Gastroesophageal sphincter (tissue), 4 donors: ENCODE measurements at places on chromosomes 5 and 9. TPM values are rescaled to one million over a fixed set of nuclear protein-coding genes. Genes with fewer than 3 reads are reported as not detected.

The SLCO4C1 gene
- total RNA-seq = not detected

- no peaks in the 10 kb centered on the region for H3K4me1 ChIP-seq
- no peaks in the 10 kb centered on the region for H3K36me3 ChIP-seq
- H3K27ac ChIP-seq = no peak overlapping the region
- H3K4me3 ChIP-seq = no peak overlapping the region
Measured at GRCh38 chr5:81450940-81451339, 57.0 kb upstream of the ACOT12 start.

- no peak overlapping the region for H3K27ac ChIP-seq
- peaks cover 4% of the 10 kb centered on the region for H3K4me1 ChIP-seq
Measured at GRCh38 chr5:169538944-169539343, 44.6 kb upstream of the SPDL1 start.

- no peaks in the 10 kb centered on the region for H3K27me3 ChIP-seq
- no peak overlapping the region for H3K4me3 ChIP-seq
- no peak overlapping the region for H3K27ac ChIP-seq
- peaks cover 9% of the 10 kb centered on the region for H3K4me1 ChIP-seq
- no peak for ATAC-seq
Measured at GRCh38 chr9:94666364-94667099, 27.2 kb upstream of the FBP1 start.

DNA sequence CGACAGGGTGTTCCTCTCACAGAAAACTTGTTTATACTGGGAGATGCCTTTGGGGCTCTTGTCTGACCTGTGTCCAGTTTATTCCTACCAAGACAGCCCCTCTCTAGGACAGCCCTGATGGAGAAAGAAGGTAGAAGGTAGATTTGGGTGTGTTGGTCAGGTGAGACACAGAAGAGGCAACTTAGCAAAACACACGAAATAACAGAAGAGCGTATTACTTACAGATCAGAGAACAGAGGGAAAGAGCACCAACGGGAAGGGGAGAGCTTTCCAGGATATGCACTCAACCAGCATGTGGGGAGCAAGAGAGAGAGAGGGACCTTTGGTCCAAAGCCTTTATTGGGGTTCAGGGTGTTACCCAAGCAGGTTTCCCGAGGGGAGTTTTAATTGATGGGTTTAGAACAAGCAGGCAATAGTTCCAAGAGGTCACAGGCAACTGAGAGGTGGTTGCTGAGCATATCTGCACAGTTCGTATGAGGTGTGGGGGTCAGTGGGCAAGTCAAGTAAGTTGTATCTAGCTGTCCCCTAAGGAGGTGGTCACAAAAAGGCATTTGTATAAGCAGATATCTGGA is 31.8 kb downstream of the BAAT start:
- no peak for ATAC-seq
- no peaks in the 10 kb centered on the region for H3K27me3 ChIP-seq
- no peak overlapping the region for H3K27ac ChIP-seq
- no peaks in the 10 kb centered on the region for H3K36me3 ChIP-seq
- H3K4me3 ChIP-seq = no peak overlapping the region

The OR13J1 gene
- not detected for total RNA-seq

DNA sequence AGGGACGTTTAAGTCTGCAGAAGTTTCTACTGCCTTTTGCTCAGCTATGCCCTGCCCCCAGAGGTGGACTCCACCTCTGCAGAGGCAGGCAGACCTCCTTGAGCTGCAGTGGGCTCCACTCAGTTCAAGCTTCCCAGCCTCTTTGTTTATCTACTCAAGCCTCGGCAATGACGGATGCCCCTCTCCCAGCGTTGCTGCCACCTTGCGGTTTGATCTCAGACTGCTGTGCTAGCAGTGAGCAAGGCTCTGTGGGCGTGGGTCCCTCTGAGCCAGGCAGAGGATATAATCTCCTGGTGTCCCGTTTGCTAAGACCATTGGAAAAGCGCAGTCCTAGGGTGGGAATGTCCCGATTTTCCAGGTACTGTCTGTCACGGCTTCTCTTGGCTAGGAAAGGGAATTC is 2188.5 kb upstream of the WWC1 start:
- H3K4me1 ChIP-seq = no peaks in the 10 kb centered on the region
- no peak overlapping the region for H3K4me3 ChIP-seq
- H3K36me3 ChIP-seq = no peaks in the 10 kb centered on the region

The LCP2 gene
- 17.0 TPM for total RNA-seq

The TMC1 gene
- total RNA-seq = not detected

- H3K27me3 ChIP-seq = no peaks in the 10 kb centered on the region
- H3K27ac ChIP-seq = no peak overlapping the region
- no peak for ATAC-seq
- no peaks in the 10 kb centered on the region for H3K4me1 ChIP-seq
Measured at GRCh38 chr5:146828385-146828784, 50.2 kb downstream of the PPP2R2B start.

- no peaks in the 10 kb centered on the region for H3K27me3 ChIP-seq
- no peak overlapping the region for H3K4me3 ChIP-seq
- ATAC-seq = peak; percentile 15
- H3K27ac ChIP-seq = no peak overlapping the region
- no peaks in the 10 kb centered on the region for H3K4me1 ChIP-seq
Measured at GRCh38 chr9:70924380-70924779, 197.0 kb downstream of the TRPM3 start.

The TAF1L gene
- not detected for total RNA-seq

DNA sequence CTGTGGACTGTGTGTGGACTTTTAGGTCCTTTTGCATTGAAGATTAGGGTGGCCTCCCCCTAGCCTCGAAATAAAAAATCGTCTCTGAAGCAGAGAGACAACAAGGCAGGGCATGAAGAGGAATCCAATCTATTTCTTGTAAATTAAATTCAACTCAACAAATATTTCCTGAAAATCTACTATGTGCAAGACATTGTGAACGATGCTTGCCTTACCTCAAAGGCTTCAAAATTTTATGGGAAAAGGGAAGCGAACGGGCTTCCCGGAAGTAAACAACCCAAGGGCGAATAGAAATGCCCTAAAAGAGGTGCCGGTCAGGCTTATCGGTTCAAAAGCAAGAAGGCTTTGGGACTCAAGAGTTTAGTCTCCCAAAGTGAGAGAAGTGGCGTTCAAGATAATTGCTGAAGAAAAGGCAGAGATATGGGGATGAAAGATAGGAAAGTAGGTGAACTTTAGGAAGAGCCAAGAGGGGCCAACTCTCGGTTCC is 525 bp downstream of the KIF24 start:
- H3K4me1 ChIP-seq = peaks cover 40% of the 10 kb centered on the region
- peak overlapping the region; percentile 62 for H3K4me3 ChIP-seq
- no peaks in the 10 kb centered on the region for H3K36me3 ChIP-seq

- H3K4me3 ChIP-seq = no peak overlapping the region
- H3K4me1 ChIP-seq = no peaks in the 10 kb centered on the region
- H3K36me3 ChIP-seq = no peaks in the 10 kb centered on the region
- H3K27ac ChIP-seq = no peak overlapping the region
Measured at GRCh38 chr5:88190106-88190834, 78.4 kb downstream of the TMEM161B start.

- no peak overlapping the region for H3K27ac ChIP-seq
- ATAC-seq = no peak
- H3K36me3 ChIP-seq = no peaks in the 10 kb centered on the region
Measured at GRCh38 chr5:14016549-14016948, 72.1 kb upstream of the DNAH5 start.

DNA sequence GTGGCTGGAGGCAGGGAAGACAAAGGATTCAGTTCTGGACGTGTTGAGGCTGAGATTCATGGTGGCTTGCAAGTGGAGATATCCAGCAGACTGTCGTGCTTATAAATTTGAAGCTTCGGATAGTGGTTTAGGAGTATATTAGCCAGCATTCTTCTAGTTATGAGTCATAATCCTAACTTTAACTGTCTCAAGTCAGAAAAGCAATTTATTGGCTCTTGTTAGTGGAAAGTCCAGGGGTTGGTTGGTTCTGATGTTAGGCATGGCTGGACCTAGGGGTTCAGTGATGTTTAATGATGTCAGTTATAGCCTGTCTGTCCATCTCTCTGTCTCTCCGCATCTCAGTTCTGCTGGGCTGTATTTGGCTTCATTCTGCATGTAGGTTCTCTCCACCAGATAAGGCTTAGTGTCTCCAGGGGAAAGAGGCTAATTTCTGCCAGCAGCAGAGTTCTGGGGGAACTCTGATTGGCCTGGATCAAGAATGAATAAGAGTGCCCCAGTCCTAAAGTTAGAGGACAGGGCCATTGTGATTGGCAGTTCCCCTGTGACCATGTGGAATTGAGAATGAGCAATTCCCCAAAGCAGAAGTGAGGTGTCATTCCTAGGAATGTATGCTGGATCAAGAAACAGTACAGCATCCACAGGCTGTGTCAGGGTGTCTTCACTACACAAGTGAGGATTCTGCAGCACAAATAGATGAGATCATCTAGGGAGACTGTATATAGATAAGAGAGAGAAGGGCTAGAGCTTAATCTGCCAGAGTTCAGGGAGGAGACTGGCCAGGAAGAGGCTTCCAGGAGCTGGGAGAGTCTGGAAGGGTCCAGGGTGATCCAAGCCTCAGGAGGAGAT is 72.9 kb upstream of the SHB start:
- peaks cover 35% of the 10 kb centered on the region for H3K27me3 ChIP-seq
- no peaks in the 10 kb centered on the region for H3K4me1 ChIP-seq
- no peak for ATAC-seq
- H3K27ac ChIP-seq = no peak overlapping the region
- H3K4me3 ChIP-seq = no peak overlapping the region

The BARHL1 gene
- not detected for total RNA-seq

DNA sequence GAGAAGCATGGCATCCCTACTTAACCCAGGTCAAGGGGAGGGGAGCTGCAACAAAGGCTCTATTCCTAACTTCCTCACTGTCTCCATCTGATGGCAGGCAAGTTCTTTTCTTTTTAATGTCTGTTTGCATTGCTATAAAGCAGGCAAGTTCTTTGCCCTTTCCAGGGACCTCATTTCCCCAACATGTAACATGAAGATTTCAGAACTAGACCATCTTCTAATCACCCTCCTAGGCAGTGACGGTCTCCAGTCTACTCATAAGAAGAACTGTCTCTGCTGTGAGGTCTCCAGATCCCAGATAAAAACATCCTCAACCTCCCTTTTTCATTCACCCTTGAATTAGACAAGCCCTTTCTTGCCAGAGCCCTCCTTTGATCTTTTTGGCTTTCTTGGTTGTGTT is 42.1 kb downstream of the PPP1R2B start:
- no peaks in the 10 kb centered on the region for H3K36me3 ChIP-seq
- H3K27ac ChIP-seq = no peak overlapping the region
- no peaks in the 10 kb centered on the region for H3K27me3 ChIP-seq
- no peak overlapping the region for H3K4me3 ChIP-seq
- no peaks in the 10 kb centered on the region for H3K4me1 ChIP-seq

DNA sequence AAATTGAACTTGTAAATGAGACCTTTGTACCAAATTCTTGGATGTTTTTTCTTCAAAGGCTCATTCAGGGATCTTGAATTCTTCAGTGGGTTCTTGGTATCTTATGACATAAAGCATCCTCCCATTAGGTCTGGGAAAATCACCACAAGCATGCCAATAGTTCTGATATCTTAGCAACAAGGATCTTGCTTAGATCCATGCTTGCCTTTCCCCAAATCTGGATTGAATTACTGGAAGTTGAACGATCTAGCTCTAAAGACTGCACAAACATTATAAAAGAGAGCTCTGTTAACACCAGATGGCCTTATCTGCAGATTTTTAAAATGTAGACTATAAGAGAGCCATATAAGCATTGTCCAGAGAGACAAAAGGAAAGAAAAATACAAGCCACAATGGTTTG is 266.3 kb downstream of the RAB3C start:
- H3K36me3 ChIP-seq = no peaks in the 10 kb centered on the region
- no peaks in the 10 kb centered on the region for H3K27me3 ChIP-seq
- H3K4me1 ChIP-seq = no peaks in the 10 kb centered on the region

The LHX2 gene
- not detected for total RNA-seq

DNA sequence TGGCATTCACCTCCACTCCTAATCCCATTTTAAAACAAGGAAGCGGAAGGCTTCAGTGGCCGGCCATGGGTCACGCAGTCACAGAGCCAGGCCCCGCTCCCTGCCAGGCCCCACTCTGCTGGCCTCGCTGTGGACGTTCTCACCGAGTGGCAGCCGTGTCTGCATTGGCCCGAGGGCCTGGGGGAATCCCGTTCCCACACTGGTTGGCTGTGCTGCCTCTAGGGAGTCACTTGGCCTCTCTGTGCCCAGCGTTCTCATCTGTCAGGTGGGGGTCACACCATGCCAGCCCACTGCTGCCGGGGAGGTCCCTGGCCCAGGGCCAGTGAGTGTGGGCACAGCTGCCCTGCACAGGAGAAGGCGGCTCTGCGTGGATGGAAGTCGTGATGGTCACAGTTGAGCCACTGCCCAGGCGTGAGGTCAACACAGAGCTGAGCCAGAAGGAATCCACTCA is 13.4 kb upstream of the SLC9A3 start:
- H3K4me1 ChIP-seq = no peaks in the 10 kb centered on the region
- H3K27me3 ChIP-seq = peaks cover 92% of the 10 kb centered on the region
- no peak overlapping the region for H3K27ac ChIP-seq
- no peak for ATAC-seq
- no peaks in the 10 kb centered on the region for H3K36me3 ChIP-seq
- H3K4me3 ChIP-seq = no peak overlapping the region

The WDR38 gene
- total RNA-seq = not detected

GRCh38 chr5:16615741-16616535 is 859 bp downstream of the RETREG1 start:
- H3K27ac ChIP-seq = no peak overlapping the region
- H3K27me3 ChIP-seq = no peaks in the 10 kb centered on the region
- no peaks in the 10 kb centered on the region for H3K36me3 ChIP-seq
- ATAC-seq = no peak
- peaks cover 10% of the 10 kb centered on the region for H3K4me1 ChIP-seq

The CDC25C gene
- total RNA-seq = 0.45 TPM

DNA sequence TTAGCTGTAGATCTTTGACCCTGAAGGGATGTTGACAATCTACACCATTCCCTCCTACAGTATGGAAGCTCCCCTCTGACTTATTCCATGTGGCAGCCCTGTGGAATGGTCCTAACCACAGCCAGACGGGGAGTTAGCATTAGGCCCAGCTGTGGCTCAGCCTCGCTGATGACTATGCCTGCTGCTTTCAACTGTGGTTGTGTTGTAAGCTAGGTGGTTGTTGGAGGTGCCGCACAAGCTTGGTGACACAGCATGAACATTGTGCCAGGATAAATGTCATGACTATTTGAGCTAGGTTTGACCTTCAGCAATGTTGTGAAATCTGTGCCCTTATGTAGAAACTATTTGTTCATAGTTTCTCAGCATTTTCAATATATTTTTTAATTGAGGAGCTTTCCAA is 40.6 kb downstream of the SGCD start:
- no peak overlapping the region for H3K27ac ChIP-seq
- ATAC-seq = no peak
- H3K36me3 ChIP-seq = peaks cover 8% of the 10 kb centered on the region
- no peak overlapping the region for H3K4me3 ChIP-seq
- no peaks in the 10 kb centered on the region for H3K27me3 ChIP-seq
- H3K4me1 ChIP-seq = no peaks in the 10 kb centered on the region

DNA sequence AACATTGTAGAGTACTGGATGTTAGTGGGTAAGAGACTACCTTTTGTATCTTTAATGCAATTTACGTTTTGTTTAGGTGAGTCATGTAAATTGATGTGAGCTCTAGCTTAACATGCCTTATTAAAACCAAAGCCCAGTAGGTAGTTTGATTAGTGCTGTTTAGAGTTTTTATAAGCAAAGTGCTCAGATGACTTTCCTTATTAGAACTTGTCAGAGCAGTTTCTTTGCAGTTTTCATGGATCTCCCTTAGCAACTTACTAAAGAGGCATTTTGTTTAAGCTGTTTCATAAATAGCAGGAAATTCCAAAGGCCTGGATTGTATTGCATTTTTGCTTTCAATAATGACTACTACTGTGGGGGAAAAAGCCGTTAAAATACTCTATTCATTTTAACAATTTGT is 14.5 kb downstream of the ZSWIM6 start:
- no peak for ATAC-seq
- no peak overlapping the region for H3K4me3 ChIP-seq
- H3K27me3 ChIP-seq = no peaks in the 10 kb centered on the region
- no peak overlapping the region for H3K27ac ChIP-seq
- H3K4me1 ChIP-seq = peaks cover 77% of the 10 kb centered on the region
